ENCODE measurements at places on chromosomes 3 and 15. TPM values are rescaled to one million over a fixed set of nuclear protein-coding genes. Genes with fewer than 3 reads are reported as not detected.
A peak's percentile ranks its signal among the peaks of the same experiment; 100 is the strongest.

The RTF1 gene
- polyA plus RNA-seq: 40.3 TPM

The CPLX3 gene
- not detected for polyA plus RNA-seq

The ARGFX gene
- not detected for polyA plus RNA-seq

The ST3GAL6 gene
- polyA plus RNA-seq: 7.9 TPM

The SPSB4 gene
- polyA plus RNA-seq: 18.3 TPM

The TNFSF10 gene
- polyA plus RNA-seq: 11.6 TPM

DNA sequence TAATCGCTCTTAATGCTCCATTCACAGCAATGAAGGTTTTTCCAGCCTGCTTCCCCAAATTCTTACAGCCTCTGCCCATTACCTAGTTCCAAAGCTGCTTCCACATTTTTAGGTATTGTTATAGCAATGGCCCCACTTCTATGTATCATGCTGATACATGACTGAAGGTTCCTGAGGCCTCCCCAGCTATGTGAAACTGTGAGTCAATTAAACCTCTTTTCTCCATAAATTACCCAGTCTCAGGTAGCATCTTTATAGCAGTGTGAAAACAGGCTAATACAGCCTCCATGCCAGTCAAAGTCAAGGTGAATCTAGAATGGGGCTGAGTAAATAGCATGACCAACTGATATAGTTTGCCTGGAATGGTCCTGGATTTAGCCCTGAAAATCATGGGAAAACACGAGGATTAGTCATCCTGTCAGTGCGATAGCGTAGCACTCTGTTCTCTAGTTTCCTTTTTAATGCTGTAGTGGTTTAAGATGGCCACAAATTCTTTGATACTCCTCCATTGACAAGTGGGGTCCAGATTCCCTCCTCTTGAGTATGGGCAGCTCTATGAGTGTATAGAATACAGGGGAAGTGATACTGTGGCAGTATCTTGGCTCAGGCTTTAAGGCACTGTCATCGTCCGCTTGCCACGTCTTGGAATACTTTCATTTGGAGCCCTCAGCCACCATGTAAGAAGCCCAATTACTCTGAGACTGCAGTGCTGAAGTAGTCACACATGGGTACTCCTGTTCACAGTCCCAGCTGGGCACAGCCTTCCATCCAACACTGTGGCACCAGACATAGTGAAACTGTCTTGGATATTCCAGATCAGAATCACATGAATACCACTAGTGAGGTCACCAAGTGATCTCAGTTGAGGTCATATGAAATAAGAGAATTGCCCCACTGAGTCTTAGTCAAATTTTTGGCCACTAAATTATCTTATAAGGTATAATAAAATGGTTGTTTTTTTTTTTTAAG, 94.0 kb upstream of the PLCL2 start:
- no peak for DNase-seq

- no peak for DNase-seq
Observed at GRCh38 chr15:77568014-77568972, 64.4 kb downstream of the LINGO1 start.

DNA sequence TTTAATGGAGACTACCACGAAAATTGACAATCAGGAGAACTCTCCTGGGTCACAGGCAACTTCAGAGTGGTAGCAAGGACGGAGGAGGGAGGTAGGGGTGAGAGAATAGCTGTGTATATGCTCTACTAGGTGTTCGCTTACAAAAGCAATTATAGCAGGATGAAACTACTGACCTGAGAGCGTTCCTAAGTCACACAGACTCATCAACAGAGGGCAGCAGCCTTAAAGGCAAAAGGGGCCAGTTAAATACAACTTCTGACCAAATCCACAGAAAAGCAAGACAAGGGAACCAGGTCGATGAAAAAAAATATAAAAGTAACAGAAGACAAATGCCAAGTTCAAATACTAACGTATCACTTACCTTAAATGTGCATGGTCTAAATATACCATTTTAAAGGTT, 894.6 kb downstream of the PLOD2 start:
- no peak for DNase-seq

GRCh38 chr15:65731926-65732325, 60.2 kb downstream of the DENND4A start:
- DNase-seq: no peak

GRCh38 chr3:23099677-23100076, 103.5 kb upstream of the UBE2E2 start:
- no peak for DNase-seq

GRCh38 chr3:17352620-17353019, 389.8 kb downstream of the TBC1D5 start:
- DNase-seq: no peak

DNA sequence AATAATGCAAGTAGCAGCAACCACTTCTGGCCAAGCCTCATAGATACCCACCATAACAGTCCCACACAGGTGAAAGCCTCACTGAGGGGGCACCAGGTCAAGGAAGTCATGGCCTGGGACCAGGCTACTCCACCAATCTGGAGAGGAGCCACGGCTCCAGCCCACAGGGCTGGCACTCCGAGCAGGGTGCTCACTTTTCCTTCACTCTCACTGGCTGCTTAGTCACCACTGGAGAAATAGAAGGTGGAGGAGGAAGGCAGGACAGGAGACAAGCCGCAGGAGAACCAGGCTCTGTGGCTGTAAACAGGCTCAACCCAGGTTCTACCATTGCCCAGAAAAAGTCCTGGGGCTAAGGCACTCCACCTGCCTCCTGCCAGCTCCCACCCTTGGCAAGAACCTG, 1.2 kb downstream of the USP19 start:
- no peak for DNase-seq

- DNase-seq: no peak
Observed at GRCh38 chr3:47344971-47345370, 35.9 kb upstream of the PTPN23 start.

DNA sequence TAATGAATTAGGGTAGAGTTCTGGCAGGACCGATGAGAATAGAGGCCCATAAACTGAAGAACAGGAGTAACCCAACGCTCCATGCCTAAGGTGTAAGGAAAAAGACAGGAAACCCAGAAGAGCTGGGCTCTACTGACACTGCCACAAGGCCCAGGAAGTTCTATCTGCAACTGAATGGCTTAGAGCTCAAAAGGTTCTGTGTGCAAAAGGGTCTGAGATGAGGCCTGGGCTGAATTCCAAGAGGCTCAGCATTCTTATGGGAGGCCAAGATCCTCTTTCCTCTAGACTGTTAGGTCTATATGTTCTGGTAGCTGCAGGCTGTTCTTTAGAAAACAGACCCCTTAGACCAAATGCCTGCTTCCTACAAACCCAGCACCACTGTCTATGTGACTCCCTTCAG, 30.5 kb upstream of the PRSS50 start:
- peak; percentile 10 for DNase-seq

GRCh38 chr3:23738944-23739343, 66.8 kb upstream of the UBE2E1 start:
- DNase-seq: no peak

- no peak for DNase-seq
Observed at GRCh38 chr3:160691962-160692361, 15.0 kb downstream of the ARL14 start.

DNA sequence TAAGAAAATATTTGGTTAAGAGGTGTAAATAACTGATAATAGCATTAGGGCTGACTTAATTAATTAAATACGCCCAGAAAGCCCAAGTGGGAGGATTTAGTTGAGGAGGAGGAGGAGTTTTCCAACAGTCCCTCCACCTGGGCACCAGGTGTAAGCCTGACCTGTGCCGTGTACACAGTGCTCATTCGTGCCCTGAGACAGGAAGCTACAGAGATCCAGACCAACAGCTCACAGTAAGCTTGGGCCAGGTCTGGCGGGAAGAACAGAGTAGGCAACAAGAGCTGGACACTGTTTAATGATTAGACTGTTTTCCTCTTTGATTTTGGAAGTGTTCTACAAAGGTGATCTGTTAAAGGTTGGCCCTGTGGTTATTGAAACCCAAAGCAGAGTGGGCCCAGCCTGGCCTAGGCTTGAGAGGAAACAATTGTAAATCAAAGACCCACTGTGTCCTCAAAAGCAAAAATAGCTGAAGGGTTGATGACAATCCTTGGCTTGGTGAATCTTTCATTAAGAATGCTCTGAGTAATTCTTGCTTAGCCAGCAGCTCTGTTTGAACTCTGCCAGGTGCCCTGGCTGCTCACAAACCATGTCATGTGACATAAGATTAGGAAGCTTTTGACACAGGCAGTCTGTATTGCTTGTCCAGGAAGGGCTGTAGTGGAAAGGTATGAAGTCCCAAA, 13.8 kb downstream of the SQOR start:
- no peak for DNase-seq

DNA sequence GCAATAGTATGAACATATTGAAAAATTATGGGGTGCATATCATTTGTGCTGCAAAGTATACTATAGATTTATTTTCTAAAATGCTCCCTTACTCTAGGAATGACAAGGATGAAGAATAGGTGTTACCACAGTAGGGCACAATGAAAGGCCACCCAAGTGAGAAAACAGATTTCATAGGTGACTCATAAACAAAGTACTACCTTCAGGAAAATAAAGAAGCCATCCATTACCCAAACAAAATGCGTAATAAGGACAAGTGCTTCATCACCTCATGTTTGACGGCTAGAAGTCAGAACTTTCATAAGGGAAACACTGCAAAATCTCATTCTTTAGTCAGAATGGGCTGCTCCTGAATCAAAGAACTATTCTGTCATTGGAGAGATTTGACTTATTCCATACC, 116.6 kb downstream of the MFSD1 start:
- no peak for DNase-seq

DNA sequence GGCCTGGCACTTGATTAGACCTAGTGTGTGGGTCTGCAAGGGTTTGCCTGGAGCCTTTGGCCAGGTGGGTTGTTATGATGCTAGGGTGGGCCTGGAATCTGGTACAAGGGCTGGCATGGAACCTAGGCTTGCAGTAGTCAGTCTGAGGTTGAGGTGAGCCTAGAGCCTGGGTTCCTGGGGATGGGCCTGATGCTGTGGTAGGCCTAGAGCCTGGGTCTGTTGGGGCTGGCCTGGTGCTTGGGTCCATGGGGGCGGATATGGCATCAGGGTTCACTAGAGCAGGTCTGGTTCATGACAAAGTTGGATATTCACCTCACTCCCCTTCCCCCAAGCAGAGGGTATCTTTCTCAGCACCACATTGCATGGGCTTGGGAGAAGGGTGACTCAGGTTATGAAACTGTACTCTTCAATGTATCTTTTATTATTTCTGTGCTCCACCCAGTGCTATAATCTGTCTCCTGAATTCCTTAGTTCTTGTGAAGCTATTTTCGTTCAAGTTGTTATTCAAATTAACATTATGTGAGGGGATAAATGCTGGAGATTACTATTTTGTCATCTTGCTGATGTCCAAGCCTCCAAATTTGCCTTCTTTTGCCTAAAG, 274.4 kb downstream of the NFKBIZ start:
- DNase-seq: no peak

DNA sequence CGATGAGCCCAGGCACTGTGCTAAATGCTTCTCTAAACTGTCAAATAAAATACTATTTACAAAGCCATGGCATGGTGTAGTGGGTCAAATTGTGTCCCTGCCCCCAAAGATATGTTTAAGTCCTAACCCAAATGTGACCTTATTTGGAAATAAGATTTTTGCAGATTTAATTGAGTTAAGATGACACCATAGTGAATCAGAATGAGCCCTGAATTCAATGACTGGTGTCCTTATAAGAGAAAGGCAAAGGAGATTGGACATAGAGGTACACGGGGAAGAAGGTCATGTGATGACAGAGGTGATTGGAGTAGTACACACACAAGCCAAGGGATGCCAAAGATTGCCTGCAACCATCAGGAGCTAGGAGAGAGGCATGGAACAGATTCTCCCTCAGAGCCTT, 121.6 kb upstream of the VEPH1 start:
- DNase-seq: no peak

DNA sequence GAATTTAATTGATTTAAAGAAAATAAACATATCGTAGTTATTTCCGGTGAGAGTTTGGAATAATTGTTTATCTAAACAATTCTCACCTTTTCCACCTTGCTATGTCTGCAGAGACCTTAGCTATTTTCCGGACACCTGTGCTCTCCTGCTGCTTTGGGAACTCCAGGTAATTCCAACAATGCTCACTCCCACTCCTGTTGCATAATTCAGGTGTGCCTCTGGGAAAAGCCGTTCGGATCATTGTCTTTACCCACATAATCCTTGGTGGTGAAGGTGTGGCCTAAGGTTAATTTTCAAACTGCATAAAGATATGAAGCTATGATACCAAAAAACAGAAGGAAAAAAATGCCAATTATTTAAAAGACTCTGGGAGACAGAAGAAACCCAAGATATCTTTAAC, 59.4 kb downstream of the LDHAL6B start:
- no peak for DNase-seq

- DNase-seq: no peak
Observed at GRCh38 chr3:139934613-139935015, 371 bp upstream of the CLSTN2 start.

DNA sequence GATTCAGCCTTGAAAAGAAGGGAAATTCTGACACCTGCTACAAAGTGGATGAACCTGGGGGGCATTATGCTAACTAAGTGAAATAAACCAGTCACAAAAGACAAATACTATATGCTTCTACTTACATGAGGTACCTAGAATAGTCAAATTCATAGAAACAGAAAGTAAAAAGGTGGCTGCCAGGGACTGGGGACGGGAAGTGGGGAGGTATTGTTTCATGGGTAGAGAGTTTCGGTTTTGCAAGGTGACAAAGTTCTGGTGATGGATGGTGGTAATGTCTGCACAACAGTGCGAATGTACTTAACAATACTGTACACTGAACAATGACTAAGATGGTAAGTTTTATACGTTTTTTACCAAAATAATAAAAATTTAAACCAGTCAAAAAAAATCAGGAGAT, 4.8 kb downstream of the IDH2 start:
- DNase-seq: no peak

GRCh38 chr3:82796765-82797164, 1035.3 kb upstream of the GBE1 start:
- DNase-seq: no peak

- DNase-seq: no peak
Observed at GRCh38 chr3:37125195-37126073, 48.9 kb downstream of the LRRFIP2 start.

- DNase-seq: peak; percentile 36
Observed at GRCh38 chr3:95289295-95289694, 1226.4 kb downstream of the NSUN3 start.

DNA sequence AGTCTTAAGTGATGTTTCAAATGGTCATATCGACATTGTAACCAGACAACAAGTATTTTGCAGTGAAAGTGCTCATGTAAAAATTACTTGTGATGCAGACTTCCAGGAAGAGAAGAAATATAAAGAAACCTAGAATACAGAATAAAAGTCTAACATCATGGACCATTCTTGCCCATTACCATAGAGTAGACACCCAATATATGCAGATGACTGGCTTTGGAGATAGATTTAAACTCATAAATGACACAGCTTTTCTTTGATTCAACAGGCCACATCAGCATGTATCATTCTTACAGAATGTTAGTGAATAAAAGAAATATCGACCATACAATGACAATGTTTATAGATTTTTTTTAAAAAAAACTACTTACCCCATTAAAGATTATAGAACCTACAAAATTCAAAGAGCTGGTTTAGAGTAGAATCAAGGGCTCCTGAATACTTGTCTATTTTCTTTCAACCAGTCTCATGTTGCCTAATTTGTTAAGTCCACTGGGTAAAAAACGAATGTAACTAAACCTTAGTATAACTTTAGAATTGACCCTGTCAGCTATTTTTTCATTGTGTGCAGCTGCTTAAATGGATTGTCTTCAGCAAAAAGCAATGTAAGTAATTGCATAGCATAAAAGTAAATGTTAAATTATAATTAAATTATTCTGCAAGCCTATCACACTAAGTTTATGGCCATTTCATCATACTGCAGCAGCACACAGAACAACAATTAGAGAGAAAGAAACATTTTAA, 268.7 kb upstream of the AGTR1 start:
- no peak for DNase-seq
